ENCODE measurements at places on chromosomes 2 and 18.

DNA sequence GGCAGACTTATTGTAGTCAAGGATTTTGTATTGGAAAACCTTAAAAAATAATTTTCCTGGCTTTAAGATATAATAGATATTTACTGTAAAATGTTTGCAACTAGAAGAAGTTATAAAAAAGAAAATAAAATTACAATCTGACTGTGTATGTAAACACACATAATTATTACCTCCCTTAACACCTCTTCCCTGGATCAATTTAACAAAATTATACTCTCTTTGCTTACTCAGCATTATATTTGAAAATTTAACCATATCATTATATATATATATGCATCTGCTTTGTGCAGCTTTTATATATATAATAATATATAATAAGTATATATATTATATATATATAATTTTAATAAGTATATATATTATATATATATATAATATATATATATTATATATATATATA is 131.7 kb upstream of the FAM98A start:
- DNase-seq = no peak

GRCh38 chr2:152470861-152471854 is 136.2 kb downstream of the FMNL2 start:
- DNase-seq = no peak

- no peak for DNase-seq
These were observed 720.8 kb upstream of the REG3G start for GRCh38 chr2:78304678-78305077.

GRCh38 chr2:64094663-64095382 is 49.4 kb downstream of the PELI1 start:
- DNase-seq = no peak

DNA sequence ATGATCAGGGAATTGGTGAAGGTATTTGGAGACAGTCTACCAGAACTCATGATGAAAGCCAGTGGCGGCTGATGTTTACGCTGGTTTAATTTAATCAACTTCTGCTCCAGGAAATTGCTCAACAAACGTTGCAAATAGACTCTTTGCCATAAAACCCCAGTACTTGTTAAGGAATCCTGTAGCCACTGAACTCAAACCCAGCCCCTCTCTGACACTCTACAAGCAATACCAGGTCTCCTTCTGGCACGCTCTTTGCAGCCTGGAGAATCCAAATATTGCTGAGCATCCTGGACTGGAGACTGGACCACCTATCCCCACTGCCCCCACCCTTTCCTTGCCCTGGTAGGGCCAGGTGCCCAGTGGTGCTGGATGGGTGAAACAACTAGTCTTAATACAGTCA is 308.2 kb downstream of the FBXO15 start:
- DNase-seq = no peak

DNA sequence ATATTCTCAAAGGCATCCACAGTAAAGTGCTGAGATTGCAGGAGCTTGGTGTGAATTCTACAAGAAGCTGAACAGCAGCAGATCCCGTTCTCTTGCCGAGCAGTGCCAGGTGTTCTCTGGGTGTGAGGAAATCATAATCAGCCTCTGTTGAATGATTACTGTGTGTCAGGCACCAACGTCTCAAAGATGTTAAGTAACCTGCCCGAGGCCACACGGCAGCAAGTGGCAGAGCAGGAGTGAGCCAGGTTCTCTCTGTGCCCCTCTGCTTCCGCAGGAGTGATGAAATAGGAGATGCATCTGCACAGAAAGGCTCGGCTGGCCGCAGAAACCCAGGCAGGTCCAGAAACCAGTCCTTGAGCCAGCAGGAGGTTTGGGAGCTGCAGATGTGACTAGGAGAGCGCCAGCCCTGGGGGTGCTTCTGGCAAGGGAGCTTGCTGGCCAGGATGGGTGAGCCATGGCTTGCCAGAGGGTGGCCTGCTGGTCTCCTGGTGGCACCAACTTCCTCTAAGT is 68.4 kb downstream of the COPS7B start:
- no peak for DNase-seq

DNA sequence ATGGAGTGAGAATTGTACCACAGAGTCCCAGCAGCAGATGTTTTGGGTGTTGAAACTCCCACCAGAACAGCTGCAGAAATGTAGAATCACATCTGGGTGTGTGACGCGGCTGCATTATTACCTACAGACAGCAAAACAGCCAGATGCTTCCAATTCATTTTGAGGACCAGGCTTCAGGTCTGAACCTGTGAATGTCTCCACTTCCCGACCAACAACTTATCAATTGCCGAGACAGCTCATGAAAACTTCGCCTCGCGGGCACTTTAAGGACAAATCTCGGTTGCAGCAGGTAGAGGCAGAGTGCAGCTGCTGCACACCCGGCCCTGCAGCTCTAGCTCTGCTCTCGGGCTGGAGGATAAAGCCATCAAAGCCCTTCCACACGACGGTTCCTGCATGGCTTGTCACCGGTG is 202.0 kb downstream of the HRH4 start:
- DNase-seq = no peak

GRCh38 chr2:192159208-192159607 is 35.5 kb downstream of the TMEFF2 start:
- no peak for DNase-seq

- DNase-seq = no peak
These were observed 230.7 kb downstream of the AFF3 start for GRCh38 chr2:99911736-99912135.

DNA sequence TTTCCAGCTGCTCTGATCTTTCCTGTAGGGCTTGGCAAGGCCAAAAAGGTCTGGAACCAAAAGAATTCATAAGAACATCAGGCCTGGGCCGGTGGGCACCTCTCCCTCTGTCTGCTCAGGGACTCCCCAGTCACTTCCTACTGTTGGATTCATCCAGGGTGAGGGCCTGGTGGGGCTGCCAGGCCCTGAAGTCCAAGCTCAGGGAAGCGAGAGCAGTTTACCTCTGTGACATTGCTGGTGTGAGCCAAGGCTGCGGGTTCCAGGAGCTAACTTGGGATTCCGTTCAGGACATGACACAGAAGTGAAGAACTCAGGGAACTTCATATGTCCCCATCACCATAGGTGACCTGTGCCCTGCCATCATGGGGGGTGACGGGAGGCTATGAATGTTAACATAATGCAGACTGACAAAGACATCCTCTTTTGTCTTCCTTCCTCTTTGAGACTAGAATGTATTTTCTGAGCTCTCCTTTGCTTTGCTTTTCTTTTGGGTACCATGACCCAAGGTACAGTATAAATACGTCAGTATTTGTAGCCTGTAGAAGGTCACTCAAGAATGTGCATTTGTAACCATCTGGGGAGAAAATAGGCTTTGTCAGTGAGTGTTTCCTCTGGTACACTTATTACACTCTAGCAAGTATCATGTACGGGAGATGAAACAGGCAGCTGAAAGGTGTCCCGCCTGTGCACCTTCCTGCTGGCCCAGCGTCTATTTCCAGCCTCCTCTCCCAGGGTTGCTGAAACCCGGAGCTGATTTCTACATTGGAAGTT is 130.5 kb upstream of the SLC1A4 start:
- DNase-seq = no peak

DNA sequence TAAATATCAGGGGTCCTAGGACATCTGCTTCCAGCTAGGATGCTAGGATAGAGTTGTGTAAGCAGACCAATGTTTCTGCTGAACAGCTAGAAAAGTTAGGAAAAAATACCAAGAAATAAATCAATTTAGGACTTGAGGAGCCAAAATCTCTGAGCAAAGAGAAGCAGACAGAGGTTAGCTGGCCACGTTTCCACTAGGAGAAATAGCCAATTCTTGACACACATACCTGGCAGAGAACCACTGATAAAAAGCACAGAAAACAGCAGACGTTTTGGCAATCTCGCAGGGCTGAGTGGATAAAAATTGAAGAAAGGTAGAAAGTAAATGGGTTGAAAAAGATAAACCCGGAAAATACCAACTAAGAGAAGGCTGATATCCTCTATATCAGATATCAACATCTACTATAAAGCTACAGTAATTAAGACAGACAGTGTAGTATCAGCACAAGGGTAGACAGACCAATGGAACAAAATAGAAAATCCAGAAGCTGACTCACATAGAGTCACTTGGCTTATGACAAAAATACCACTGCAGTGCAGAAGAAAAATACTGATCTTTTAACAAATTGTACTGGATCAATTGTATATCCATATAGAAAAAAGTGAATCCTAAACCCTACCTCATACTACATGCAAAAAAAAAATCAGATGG is 306.1 kb upstream of the KLHL29 start:
- no peak for DNase-seq

DNA sequence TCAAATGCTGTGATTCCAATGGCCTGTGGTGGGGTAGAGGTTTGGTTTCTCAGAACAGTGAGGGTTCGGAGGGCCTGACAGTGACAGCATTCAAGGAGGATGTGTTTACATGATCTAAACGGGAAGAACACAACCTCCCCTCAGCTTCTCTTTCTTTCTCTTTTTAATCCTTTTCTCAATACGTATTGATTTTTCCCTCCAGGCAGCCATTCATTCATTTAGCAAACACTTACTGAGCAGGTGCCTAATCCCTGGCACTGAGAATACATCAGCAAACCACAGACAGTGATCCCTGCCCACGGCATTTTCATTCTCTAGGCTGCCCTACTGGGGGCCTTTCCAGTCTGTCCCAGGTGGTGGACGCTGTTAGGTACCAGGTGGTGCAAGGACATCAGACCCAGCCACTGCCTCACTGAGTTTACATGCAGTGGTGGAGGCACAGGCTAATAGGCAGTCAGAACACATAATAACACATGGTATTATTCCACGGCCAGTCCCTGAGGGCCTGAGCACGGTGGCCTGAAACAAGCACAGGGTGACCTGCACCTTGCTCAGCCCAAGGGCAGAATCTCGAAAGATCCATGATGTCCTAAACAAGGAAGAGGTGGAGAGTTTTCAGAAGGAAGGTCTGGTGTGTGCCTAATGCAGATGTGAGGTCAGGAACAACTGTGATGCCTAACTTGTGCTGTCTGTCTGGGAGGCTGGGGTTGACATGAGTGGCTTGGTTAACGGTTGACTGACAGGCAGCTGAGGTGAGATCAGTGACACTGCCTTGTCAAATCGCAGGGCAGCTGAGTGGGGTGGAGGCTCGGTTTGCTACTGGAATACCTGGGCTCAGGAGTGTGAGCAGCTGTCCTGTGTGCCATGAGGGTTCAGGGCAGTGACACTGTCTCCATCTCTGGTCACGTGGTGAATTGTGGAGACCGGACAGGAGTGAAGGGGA is 785.5 kb upstream of the HS6ST1 start:
- no peak for DNase-seq

DNA sequence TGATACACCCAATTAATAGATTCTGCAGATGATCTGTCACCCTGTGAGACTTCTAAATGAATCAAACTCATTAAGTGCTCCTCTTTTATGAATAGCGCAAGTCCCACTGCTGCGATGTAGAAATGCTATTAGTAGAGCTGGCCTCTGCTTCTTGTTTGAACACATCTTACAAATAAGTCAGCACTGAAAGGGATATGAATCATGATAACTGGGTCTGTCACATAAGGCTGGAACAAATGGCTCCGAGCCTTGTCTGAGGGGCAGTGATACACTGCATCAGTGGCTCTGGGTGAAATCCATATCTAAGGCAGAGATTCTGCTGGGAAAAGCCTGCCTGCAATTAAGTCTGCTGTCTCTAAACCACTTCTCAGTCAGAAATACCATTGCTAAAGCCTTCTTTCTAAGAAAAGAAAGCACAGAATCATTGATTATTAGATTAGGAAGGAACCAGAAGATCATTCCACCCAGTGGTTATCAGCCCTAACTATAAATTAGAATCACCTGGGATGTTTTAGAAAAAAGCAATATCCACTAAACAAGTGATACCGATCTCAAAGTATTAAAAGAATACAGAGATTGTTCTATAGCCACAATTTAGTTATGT is 75.2 kb downstream of the SLC5A7 start:
- no peak for DNase-seq

- no peak for DNase-seq
These were observed 226.9 kb upstream of the GYPC start for GRCh38 chr2:126429103-126429502.

- no peak for DNase-seq
These were observed 56.8 kb downstream of the ASXL2 start for GRCh38 chr2:25821225-25822056.

DNA sequence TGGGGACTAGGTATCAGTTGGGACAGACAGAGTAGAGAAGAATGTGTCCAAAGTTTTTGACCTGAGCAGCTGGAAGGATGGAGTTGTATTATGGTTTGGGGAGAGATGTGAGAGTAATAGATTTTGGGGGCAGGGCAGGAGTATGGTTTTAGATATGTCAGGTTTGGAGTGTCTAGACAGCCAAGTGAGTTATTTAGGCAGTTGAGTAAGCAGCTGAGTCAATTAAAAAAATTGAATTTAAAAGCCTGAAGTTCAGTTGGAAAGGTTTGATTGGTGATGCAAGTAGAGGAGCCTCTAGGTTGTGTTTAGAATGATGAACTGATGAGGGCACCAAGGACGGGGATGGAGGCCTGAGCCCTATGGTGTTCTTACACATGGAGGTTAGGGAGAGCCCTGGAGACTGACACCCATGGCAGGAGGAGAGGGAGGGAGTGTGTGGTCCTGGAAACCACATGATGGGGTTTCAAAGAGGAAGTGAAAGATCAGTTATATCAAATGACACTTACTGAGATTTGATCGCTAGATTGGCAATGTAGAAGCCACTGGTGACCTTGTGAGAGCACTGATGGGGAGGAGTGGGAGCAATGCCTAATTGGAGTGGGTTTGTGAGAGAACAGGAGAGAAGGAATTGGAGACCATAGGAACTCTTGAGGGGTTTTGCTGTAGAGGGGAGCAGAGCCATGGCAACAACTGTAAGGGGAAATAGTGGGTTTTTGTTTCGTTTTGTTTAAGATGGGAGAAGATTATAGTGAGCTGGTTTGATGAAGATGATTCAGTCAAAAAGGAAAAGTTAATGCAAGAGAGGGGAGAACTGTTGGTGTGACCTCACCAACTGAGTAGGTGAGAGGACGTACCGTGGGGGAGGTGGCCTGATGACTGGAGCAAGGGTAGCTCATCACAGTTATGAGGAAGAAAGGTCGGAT is 10.3 kb downstream of the ITGA6 start:
- DNase-seq = no peak

- no peak for DNase-seq
These were observed 140.5 kb downstream of the ASB1 start for GRCh38 chr2:238567067-238567855.

- DNase-seq = no peak
These were observed 179.8 kb downstream of the NEDD4L start for GRCh38 chr18:58223717-58224424.

GRCh38 chr2:118056165-118056534 is 32.1 kb upstream of the INSIG2 start:
- DNase-seq = no peak

DNA sequence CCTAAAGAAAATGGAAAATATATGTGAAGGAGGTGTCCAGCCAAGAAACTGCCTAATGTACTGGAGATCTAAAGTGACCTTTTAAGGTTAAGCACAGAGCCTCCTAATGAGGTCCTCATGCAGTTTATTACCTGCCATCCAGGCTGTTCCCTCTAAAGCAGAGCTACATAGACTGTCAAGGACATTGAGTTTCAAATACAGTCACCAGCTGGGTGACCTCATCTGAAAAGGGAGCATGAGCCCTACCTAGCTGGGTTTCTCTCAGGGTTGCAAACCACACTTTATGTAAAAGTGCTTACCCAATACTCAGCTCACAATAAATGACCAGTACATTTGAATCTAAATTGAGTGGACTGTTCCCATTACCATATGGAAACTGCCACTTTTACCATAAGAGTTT is 65.4 kb upstream of the CTNNA2 start:
- DNase-seq = no peak
